Right ventricle myocardium inferior (tissue), 1 donor: ENCODE measurements at places on chromosomes 12 and 14.

- DNase-seq = no peak
Observed at GRCh38 chr14:80764496-80764895, 177.0 kb downstream of the CEP128 start.

GRCh38 chr14:50475460-50475859, 56.9 kb downstream of the MAP4K5 start:
- no peak for DNase-seq

DNA sequence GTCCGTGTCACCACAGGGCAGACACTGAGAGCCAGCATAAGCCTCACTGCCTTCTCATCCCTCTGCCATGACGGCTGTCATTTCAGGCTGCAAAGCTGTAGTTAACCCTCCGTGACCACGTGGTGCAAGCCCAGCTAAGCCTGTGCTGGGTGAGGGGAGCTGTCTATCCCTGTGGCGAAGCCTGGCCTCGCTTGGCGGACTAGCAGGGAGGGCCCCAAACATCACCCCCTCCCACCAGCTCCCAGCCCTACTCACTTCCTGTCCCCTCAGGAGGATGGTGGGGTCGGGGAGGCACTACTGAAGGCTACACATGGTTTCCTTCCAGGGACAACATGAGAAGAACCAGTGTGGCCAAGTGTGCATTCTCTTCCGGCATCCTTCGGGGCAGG, 88.2 kb downstream of the CHGA start:
- DNase-seq = no peak

- DNase-seq = no peak
Observed at GRCh38 chr12:78275886-78276285, 445.2 kb downstream of the NAV3 start.

GRCh38 chr14:56280843-56281242, 162.6 kb downstream of the PELI2 start:
- no peak for DNase-seq

DNA sequence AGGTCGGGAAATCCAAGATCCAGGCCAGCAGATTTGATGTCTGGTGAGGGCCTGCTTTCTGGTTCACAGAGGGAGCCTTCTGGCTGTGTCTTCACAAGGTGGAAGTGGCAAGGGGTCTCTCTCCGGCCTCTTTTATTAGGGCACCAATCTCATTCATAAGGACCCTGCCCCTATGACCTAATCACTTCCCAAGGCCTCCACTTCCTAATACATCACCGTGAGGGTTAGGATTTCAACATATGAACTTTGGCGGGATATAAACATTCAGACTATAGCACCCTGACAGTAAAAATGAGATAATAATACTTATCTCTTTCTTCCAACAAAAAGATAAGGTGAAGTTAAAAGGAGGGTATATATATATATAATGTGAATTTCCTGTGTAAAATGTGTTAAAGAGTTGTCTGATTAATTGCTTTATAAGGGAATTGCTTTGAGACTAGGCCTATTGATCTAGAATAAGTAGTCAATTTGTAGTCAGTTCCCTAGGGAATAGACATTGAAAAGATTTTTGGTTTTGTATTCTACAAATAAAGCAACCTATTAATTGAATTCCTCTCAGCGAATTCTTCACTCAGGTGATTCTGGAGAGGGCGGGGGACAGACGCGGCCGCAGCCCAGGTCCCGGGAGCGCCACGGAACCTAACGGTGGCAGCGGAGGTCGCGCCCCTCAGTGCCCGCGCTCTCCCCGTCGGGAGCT, 516 bp upstream of the LGALS3 start:
- DNase-seq = no peak

- no peak for DNase-seq
Observed at GRCh38 chr12:88029093-88029665, at the start of gene C12orf50. Gene C12orf50, minus strand, starts transcription at chr12:88029401. Its CDS starts 2,439 bp downstream, at chr12:88026962.

GRCh38 chr12:109818253-109818652, 14.9 kb downstream of the TRPV4 start:
- no peak for DNase-seq

DNA sequence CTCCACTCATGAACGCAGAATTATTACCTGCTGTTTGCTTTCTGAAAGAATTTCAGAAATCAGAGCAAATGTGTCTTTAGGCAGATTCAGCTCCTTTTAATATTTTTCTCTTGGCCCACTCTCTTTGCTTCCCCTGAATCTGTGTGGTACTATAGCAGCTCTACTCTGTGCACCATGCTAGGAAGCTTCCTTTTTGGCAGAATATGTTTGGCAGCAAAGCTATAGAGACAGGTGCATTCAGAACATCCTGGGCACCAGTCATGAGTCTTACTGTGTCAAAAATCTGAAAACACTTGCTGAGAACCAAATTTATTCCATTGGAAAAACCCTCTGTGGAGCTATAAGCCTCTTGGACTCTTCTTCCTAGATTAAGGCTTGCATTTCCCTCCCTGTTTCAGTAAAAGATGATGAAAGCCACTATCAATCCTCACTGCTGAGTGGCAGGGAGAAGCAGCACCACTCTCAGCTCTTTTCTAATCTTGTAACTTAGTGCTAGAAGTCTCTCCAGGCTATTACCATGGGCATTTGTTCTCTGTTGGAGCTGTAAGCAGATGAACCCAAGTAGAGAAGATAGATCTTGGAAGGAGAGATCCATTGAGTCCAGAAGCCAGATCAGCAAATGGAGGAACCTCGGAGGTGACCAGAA, 18.2 kb downstream of the CIPC start:
- DNase-seq = no peak

DNA sequence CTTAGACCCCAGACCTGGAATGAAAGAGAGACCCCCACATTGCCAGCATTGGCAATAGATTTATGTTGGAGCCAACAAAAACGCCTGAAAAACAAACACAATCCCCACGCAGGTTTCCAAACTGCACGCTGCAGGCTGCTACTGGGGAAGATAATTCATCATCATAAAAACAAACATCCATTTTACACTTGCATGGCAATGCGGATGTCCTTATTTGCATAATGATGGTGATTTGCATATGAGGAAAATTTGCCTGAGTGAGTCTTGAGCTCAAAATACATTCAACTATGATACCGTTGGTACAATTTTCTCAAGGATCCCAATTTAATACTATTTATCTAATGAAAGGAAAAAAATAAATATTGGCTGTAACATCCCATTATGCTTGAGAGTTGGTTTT, 33.6 kb upstream of the TMEM132D start:
- no peak for DNase-seq
